ENCODE measurements at places on chromosomes 3 and 15.

GRCh38 chr3:82790307-82791097 lies 1029.1 kb upstream of the GBE1 start:
- no peak for DNase-seq

DNA sequence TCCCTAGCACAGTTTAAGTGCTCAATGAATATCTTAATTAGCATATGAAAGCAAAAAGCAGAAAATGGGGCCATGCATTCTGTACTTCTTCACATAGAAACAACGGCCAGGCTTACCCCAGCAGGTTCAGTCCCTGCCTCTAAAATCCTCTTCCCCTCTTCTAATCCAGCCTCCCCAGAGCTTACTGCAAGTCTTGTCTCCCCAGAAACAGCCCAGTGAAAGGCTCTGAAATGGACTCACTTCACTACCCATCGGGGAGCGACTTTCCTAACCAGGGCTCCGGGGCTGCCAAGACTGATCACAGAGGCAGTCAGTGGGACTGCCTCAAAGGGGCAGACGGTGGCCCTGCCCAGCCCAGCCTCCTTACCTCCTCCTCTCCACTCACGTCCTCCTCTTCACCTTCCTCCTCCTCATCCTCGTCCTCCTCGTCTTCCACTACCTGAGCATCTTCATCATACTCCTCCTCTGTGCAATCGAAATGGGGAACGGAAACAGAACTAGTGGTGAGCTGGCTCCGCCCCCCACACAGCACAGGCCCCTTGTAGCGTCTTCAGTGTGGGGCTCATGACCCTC lies 38.0 kb downstream of the ANP32A start:
- DNase-seq, result no peak

DNA sequence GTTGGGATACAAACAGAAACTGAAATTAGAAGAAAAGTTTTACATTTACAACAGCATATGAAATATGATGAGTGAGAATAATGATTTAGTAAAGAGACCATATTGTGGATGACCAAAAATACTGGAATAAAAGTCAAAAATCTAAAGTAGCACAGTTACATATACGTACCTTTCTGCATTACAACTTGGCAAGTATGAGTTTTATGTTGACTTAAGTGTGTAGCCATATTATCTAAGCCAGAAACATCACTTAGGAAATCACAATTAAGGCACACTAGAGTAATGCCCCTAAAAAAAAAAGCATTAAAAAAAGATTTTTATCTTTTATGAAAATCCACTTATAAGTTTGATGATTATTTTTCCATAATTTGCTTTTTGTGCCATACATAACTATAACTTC lies 79.1 kb downstream of the ZNF280D start:
- no peak for DNase-seq

GRCh38 chr3:112167758-112168157 lies 34.7 kb upstream of the GCSAM start:
- no peak for DNase-seq

DNA sequence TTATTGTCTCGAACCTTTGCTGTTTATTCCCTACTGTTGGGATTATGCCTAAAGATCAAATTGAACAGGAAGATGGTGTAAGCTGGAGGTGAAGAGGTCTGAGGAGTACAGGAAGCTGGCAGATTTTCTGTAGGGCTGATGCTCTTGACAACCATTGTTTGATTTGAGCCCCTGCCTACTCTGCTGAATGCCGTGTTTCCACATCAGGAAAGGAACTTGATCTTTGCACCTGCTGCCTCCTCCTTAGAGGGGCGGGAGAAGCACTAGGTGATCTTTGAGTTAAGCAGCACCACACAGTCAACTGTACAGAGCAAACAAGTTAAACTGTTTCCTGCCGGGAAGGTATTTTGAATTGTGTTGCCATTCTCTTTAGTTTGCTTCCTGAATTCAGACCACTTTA lies 364.6 kb upstream of the EPHA6 start:
- no peak for DNase-seq

Measured in hippocampal formation (tissue), 2 donors.